Stimulated activated CD4-positive, alpha-beta T cell treated with anti-CD3 and anti-CD28 coated beads, Interleukin-1b, Interleukin-23, amount 100 ng/mL, for 4 hours (primary cell): ENCODE measurements at places on chromosomes 11 and 22.

GRCh38 chr22:29604076-29604360 lies 585 bp downstream of the NF2 start:
- DNase-seq: no peak

- no peak for DNase-seq
Observed at GRCh38 chr11:555780-556661, 4.5 kb downstream of the LMNTD2 start.

- no peak for DNase-seq
Observed at GRCh38 chr11:72918851-72919250, 104.6 kb downstream of the ATG16L2 start.

GRCh38 chr22:42906605-42907348 lies 49.7 kb upstream of the ARFGAP3 start:
- DNase-seq: no peak

DNA sequence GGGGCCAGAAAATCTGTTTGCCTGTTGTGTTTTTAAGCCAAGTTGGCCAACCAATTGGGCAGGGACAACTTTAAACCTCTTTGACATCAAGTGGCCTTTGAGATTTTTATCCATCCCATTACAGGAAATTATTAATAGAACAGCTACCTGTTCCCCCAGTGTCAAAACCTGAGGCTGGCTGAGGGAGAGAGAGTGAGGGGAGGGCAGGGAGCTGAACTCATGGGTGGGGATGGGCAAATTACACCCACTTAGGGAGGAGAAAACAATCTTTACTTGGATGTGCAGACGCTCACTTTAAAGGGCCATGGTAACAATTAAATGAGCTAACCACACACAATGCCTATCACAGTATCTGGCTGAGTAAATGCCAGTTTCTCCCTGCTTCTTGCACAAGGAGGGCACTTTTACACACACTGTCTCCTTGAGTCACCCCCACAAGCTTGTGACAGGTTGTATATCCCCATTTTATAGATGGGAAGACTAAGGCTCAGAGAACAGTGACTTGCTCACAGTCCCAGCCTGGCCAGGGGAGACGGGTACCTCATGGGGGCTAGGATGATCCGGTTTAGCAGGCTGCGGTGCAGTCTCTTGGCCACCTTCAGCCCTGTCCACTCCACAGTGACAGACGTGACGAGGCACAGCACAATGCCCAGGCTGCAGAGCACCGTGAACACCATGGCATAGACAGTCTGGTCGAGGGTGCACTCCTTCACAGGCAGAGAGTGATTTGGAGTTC lies 17.8 kb upstream of the KCNJ11 start:
- DNase-seq: no peak

DNA sequence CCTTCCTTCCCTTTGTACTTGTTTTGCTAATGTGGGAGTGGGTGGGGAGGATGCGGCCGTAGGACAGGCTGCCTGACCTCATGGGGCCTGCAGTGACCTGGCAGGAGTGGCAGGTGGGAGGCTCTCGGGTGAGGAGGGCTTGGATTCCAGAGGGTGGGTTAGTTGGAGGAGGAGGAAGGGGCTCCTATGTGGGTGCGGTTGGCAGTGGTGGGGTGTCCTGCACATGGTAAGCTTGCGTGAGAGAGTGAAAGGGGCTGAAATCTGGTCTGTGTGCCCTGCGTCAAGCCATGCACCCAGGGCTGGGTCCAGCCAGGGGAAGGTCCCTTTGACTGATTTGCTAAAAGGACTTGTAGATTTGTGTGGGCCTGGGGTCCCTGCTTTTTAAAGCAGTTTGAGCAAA lies 90.7 kb upstream of the OR4B1 start:
- no peak for DNase-seq

DNA sequence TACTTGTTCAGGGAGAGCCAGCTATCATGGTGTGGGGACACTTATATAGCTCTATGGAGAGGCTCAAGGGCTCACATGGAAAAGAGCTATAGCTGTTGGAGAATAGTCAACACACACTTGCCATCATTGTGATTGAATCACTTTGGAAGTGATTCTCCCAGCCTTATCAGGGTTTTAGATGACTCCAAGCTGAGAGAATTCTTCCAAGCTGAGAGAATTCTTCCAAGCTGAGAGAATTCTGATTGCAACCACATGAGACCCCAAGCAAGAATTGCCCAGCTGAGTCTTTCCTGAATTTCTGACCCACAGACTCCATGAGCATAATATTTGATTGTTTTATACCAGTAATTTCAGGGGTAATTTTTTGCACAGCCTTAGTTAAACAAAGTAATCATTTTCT lies 1318.3 kb upstream of the RAG2 start:
- DNase-seq: no peak
